ENCODE measurements at places on chromosomes 1 and 21. TPM values are rescaled to one million over a fixed set of nuclear protein-coding genes. Genes with fewer than 3 reads are reported as not detected.

GRCh38 chr1:53606651-53607051 lies 132.3 kb downstream of the GLIS1 start:
- DNase-seq, result no peak

DNA sequence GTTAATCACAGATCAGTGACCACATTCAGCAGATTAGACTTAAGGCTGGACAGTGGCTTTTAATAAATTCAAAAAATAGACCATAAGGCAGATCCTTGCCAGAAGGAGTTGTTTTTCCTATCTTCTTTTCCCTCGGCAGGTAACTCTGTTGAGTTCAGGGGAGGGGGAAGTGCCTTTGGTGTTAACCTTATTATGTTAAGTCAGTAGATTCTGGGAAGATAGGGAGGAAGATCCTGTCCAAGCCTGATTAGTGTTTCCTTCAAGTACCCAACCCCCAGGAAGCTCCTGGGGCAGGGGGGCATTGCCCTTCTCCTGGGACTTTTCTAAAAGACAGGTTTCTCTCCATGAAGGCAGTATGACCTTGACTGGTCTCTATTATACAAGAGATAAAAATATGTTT lies 87.4 kb downstream of the ELAVL4 start:
- no peak for DNase-seq

- DNase-seq, result peak; percentile 61
These were observed 23.1 kb upstream of the ERI3 start for GRCh38 chr1:44377925-44378784.

- no peak for DNase-seq
These were observed 20.7 kb downstream of the NADK start for GRCh38 chr1:1757422-1758058.

DNA sequence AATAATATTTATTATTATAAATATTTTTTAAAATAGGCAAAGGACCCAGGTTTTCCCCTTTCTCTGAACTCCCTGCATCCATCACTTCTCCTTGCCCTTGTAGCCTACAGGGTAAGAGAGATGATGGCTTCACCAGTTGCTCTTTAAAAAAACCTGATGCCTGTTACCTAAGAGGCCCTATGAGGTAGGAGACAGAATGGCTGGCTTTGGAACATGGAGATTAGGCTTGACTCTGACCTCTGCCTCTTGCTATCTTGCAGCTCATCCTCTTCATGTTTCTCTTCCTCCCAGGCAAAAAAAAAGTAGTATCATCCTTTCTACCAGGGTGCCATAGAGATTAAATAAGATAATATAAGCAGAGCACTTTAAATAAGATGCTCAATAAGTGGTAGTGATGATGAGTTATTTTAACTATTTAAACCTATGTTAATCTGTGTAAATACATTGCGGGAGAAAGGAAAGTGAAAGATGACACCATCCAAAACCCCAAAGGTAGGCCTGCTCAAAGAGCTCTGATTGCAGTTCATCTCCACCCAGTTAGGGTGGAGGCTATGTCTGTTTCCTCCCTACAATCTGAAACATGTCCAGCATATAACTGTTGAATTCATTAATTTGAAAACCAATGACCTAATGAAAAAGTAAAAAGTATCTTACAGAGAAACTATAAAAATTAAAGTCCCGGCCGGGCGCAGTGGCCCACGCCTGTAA lies 51.8 kb downstream of the RGS2 start:
- DNase-seq, result no peak

DNA sequence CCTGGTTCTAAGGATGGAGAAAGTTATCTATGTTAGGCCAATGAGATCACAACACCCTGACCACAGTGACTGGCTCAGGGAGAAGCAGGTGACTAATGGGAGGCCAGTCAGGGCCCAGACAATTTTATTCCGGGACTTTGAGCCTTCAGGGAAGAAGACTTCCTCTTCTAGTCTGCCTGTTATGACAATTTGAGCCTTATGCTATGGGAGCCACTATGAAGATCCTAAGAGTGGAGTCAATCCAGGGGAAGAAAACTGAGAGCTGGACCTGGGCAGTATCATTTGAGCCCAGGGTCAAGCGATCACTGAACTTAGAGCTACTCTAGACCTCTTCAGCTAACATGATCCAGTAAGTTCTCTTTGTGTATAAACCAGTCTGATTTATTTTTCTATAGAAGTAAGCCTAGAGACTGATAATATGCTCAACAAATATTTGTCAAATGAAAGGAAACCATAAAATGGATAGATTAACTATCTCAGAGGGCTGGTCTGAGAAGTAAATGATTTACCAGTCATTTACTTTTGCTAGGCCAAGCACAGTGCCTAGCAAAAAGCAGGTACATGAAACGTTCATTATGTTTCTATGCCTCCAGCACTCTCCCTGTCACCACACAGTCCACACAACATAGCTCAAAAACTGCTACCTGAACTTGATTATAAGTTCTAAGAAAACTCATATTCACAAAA lies 4.2 kb upstream of the C1orf141 start:
- no peak for DNase-seq

USF1 gene
- 57.9 TPM for total RNA-seq

DNA sequence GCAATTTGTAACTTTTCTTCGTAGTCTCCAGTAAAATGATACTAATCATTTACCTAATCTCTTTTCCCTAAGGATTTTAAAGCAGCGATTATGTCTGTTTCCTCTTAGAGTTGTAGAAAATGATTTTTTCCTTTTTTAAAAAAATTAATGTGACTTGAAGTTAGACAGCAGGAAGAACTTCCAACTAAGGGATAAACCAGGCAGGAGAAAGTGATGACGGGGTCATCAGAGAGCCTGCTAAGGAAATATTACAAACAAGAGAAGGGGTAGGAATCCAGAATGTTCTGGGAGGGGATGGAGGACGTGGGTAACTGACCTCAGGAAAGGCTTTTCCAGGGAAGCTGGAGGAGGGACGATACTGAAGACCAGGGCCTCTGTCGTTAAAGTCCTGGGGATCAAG lies 8.8 kb upstream of the ETV3L start:
- no peak for DNase-seq

GRCh38 chr1:157993147-157993917 lies at the start of gene KIRREL1:
KIRREL1 (plus strand) TSS chr1:157993645; CDS start chr1:157993677, 32 bp downstream.
- peak; percentile 74 for DNase-seq

DNA sequence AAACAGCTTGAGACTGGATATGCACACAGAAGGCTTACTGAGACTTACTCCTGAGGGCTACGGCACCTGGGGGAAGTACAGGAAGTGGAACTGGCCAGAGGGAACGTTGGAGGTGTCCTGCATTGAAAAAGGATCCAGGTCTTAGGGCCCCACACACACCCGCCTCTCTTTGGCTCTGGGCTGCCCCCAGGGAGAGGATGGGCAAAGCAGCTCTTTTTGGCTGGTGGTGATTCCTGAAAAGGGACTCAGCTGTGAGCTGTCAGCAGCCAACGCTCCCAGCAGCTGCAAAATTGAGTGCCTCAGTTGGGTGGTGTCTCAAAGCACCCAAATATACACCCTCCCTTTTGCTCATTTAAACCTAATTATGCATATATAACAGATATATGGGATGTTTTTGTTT lies 213.2 kb downstream of the TNR start:
- DNase-seq, result no peak

- DNase-seq, result peak; percentile 66
These were observed 24.8 kb downstream of the F11R start for GRCh38 chr1:160996178-160996577.

GRCh38 chr1:204077979-204078696 lies 5.2 kb downstream of the SOX13 start:
- no peak for DNase-seq

DNA sequence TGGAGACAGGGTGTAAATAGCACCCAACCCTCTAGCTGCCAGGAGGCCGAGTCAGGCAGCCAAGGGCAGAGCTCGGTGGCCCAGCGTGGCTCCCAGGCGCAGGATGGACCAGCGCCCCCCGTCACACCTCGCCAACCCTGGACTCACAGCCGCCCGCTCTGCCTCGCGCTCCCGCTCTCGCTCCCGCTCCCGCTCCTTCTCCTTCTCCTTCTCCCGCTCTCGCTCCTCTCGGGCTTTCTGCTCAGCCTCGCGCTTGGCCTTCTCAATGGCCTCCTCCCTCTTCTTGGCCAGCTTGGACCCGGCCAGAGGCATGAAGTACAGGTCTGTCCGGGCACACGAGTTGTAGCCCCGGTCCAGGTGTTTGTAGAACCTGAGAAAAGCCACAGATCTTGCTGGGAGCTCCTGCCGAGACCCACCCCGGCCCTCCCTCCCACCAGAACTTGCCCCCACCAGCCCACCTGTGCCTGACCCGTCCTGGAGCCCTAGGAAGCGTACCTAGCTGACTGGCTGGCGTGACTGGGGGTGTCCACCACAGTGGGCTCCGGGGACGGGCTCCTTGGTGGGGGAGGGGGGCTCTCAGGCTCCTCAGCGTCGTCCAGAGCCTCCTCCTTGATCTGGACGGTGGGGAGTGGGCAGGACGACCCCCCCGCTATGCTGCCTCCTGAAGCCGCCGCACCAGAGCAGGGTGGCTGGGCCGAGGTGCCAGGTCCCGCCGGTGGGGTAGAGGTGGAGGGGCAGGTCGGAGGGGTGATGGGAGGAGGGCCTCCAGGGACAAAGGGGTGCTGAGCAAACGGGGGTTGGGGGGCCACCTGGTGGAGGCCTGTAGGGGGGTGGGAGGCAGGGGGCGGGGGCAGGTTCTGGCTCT lies 41.9 kb downstream of the SLC45A1 start:
- DNase-seq, result no peak

DNA sequence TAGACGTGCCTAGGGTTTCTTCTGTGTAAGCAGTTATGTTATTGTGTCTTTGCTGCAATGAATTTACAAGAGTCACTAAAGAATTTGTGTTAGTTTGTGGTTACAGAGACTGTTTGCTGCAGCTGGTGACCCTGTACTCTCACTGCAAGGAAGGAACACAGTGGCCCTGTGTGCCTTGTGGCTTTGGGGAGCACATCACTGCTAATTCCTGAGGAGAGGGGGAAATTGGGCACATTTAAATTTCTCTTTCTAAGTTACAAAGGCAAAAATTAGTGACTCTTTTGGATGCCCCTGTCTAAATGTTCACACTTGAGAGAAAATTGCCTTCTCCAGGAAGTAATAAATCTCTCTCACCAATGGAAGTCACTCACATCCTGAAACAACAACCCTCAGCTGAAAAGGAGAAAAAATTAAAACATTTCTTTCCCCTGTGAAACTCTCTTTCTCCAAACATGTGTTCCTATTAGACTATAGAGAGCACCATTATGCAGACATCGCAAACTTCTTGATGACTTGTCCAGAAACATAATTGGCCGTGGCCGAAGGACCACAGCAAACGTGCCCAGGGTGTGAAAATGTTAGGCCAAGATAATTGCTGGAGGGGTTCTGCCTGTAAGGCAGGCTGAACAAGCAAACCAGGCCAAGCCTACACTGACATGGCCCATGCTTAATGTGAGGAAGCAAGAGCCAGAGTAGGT lies 32.3 kb upstream of the SPAG17 start:
- DNase-seq, result no peak
